HS-27A (cell line): ENCODE measurements at places on chromosomes 11 and 22.

- DNase-seq, result no peak
These were observed 46.3 kb upstream of the WNT11 start for GRCh38 chr11:76252631-76253070.

DNA sequence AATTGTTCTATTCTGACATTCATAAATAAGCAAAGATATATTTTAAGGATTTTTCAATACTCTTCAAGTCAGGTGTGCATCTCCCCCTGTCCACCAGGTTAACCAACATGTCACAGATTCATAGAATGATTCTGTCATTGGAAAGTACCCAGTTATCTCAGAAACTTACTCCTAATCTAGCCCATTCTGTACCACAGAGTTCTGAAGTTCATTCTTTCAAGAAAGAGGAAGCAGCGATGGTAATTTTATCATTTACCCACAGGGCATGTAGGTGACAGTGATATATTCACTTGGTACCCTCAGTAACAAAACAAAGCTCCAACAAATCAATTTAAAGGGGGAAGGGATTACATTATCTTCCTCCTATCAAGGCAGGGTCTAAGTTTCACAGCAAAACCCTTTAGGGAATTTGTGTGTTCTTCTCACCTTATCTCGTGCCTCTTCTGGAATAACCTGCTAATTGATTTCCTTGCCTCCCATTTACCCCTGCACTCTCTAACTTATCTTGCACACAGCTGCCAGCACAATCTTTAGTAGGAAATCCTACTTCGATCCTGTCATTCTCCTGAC, 19.0 kb upstream of the MPPED2 start:
- no peak for DNase-seq

GRCh38 chr11:12066799-12067508, 43.4 kb upstream of the MICAL2 start:
- no peak for DNase-seq

- no peak for DNase-seq
These were observed 30.4 kb upstream of the TMEM86A start for GRCh38 chr11:18668131-18668530.

DNA sequence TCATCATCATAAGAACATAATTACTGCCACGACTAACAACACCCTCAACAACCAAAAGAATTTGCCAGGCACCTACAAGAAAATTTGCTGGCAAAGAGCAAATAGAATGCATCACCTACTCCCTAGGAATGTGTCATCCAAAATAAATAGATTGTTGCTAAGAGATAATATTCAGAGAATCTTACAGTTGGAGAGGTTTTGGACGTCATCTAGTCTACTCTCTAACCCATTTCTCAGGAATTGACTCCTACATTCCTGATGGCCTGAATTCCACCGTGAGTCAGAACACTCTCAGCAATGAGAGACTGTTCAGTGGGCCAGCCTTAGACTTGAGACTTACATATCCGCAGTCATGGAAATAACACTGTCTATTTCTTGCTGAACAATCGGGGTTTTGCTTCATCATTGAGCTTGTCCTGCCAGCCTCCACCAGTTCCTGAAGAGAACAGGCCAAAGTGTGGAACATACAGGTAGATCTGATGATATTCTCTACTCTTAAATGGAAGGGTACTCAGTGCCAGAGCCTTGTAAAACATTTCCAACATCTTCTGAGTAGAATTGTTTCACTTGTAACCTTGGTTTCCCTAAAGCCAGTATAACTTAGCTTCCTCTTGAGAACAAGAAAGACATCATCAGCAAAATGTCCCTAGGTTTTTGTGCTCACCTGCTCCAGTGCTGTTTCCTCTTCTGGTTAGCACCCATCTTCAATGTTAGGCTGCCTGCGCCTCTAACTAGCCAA, 8.3 kb downstream of the KIRREL3 start:
- peak; percentile 67 for DNase-seq

DNA sequence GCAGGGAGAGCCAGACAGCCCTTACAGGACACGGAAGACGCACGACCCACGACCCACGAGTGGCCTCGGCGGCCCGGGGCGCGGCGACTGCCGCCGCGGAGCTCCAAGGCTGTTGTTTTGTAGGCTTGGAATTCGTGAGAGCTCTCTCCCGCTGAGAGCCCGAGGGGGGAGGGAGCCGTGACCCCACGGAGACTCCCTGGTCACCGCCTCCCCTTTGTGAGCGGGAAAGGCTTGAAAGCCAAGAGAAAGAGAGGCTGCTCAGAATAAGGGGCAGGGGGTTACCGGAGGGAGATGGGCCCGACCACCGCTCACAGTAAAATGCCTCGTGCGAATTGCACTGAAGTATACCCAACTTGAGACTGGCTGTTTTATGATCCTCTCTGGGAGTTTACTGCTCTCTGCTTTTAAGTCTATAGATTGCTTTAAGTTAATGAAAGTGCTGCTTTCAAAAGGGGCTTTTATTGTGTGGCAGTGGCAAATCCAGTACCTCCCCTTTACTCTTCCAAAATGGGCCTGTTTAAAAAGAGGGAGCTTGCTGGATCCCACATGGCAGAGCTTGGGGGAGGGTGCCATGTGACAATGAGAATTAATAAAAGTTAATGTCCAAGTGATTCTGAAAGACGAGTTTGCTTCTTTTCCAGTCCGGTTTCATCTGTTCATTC, 2.9 kb downstream of the PKNOX2 start:
- DNase-seq, result no peak

GRCh38 chr11:29781268-29781667, 235.6 kb downstream of the KCNA4 start:
- no peak for DNase-seq

DNA sequence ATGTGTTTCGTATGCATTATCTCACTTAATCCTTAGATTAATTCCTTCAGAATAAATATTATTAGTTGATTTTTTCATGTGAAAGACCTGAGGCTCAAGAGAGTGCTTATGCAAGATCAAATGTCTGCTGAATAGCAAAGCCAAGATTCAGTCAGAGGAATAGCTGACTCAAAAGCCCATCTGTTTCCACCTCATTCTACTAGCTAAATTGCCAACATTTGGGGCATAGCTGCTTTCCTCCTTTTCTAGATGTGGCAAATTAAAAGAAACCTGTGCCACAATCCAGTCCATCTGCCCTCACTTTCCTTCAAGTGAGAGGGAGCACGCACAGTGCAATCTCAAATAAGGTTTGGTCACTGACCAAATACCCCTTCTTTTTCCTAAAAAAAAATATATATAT, 121.1 kb downstream of the PAX6 start:
- no peak for DNase-seq

GRCh38 chr11:862081-862661, 19.5 kb downstream of the TSPAN4 start:
- no peak for DNase-seq

GRCh38 chr11:113774174-113774503, 647 bp upstream of the ZW10 start:
- DNase-seq, result no peak

DNA sequence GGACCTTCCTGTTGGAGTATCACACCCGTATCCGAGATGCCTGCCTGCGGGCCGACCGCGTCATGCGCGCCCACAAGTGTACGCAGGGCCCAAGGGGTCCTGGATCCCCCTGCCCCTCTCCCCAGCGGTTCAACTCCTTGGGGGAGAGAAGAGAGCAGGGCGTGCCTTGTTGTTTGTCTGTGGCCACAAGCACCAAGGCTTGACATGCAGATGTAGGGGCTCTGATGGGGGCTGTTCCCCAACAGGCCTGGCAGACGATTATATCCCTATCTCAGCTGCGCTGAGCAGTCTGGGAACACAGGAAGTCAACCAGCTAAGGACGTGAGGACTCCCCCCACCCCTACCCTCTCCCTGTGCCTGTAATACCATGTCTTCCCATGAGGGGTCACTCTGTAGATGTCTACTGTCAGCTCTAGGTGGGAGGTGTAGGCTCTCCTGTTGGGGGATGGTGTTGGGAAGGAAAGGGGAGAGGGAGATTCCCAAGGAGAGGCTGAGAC, 6.8 kb downstream of the CFL1 start:
- no peak for DNase-seq

GRCh38 chr22:30186041-30186440, 60.5 kb downstream of the LIF start:
- no peak for DNase-seq

DNA sequence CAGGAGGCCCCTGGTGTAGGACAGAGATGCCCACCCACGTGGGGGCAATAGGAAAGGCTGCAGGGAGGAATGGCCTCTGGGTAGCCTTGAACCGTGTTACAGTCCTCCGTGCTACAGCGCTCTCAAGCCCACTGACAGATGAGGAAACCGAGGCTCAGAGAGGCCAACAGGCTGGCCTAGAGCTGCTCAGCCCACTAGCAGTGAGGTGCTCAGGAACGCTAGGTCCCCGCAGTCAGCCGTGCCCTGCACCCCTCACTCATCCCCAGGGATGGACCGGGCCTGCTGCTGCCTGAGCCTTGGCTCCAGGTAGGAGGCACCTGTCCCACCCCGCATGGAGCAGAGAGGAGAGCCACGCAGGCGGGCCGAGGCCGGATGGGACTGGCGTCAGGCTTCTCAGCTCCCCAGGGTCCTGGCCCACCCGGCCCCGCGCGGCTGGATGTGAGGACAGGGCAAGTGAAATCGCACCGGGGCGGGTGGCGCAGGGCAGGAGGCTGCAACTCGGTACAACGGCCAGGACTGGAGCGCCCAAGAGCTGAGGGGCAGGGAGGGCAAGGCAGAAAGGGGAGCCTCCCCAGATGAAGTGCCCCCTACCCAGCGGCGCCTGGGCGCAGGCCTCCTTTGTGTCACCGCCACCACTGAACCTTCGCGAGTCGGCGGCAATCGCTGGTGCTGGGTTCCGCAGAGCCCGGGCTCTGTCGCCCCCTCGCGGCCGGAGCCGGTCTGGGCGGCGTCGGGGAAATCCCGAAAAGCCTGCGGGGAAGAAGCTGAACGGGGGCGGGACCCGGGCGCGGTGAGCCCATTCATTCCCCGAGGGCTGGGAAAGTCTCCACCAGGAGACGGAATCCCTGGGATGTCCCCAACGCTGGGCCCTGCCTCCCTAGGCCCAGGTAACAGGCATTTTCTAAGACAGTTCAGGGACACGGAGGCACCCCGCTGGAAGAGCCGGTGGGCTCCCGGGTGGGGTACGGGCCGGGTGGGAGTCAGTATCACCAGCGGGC, 8.4 kb upstream of the SLC2A11 start:
- no peak for DNase-seq

GRCh38 chr11:121894581-121894980, 221.4 kb downstream of the BLID start:
- DNase-seq, result no peak

GRCh38 chr11:66820381-66820780, 22.9 kb upstream of the RCE1 start:
- DNase-seq, result no peak

GRCh38 chr11:111512296-111513239, at the start of gene BTG4:
BTG4 (minus strand) TSS chr11:111512386; CDS start chr11:111498776, 13,610 bp downstream.
- DNase-seq, result no peak

- no peak for DNase-seq
These were observed 7.9 kb downstream of the MB start for GRCh38 chr22:35609261-35609660.

- DNase-seq, result no peak
These were observed 74.3 kb downstream of the DHCR7 start for GRCh38 chr11:71373791-71374454.

DNA sequence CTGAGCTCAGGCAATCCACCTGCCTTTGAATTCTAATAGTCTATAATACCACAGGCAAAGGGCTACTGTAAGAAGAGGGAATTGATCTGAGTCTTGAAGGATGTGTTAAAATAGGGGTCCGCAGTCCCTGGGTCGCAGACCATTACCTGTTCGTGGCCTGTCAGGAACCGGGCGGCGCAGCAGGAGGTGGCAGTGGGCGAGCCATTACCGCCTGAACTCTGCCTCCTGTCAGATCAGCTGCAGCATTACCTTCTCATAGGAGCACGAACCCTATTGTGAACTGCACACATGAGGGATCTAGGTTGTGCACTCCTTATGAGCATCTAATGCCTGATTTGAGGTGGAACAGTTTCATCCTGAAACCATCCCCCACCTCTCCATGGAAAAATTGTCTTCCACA, 11.5 kb upstream of the TMEM123 start:
- no peak for DNase-seq

GRCh38 chr11:3170044-3170755, 5.1 kb upstream of the OSBPL5 start:
- no peak for DNase-seq

DNA sequence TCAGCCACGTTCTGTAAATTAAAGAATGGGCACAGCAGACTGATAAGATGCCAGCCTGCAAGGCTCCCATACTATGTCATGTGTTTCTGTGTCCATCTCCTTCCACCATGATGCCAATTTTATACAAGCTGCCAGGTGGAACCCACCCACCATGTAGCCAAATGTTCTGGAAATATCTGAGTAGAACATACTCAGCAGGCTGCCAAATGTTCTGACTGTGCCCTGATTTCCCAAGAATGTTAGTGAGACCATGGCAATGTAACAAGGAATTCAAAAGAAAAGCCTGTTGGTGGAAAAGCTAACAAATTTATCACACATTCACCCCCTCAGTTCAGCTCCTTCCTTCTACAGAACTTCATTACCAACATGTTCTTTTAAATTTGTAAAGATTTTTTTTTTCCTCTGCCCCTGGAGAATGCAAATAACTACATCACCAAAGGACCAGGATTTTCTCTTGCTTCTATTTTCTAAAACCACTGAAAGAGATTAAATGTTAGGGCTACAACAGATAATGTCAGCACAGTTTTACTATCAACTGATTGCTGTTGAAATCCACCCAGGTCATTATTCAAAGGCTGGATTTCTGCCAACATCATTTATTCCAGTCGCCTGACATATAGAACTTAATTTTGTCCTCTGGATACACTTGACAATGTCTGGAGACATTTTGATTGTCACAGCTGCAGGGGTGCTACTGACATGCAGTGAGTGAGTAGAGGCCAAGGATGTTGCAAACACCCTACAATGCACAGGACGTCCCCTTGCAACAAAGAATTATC, 3.1 kb downstream of the DMC1 start:
- DNase-seq, result no peak

DNA sequence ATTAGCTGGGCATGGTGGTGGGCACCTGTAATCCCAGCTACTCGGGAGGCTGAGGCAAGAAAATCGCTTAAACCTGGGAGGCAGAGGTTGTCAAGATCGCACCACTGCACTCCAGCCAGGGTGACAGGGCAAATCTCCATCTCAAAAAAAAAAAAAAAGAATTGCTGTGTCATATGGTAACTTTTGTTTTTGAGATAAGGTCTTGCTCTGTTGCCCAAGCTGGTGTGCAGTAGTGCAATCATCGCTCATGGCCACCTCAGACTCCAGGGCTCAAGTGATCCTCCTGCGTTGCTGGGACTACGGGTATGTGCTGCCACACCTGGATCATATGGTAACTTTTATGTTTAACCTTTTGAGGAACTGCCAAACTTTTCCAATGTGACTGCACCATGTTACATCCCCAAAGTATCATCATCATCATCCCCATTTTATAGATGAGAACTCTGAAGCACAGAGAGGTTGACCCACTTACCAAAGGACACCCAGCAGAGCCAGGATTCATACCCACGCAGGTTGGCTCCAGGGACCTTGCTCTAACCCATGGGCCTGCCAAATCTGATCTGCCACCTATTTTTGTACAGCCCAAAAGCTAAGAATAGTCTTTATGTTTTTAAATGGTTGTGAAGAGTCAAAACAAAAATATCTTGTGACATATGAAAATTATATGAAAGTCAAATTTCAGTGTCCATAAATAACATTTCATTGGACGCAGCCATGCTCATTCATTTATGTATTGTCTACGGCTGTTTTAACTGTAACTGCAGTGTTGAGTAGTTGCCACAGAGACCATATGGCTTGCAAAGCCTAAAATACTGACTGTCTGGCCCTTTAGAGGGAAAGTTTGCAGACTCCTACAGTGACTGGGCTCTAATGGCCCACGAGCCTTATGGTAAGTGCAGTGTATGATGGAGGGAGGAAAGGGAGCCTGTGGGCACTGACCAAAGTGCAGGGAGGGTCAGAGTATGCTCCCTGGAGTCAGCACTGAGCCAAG, 45.3 kb downstream of the GDPD5 start:
- no peak for DNase-seq

- DNase-seq, result no peak
These were observed 582.9 kb downstream of the INSC start for GRCh38 chr11:15697437-15698236.
